Activated CD8-positive, alpha-beta memory T cell treated with anti-CD3 and anti-CD28 coated beads for 1 hour (primary cell): ENCODE measurements at places on chromosomes 4 and X.

- no peak for DNase-seq
Measured at GRCh38 chr4:185991770-185992169, 77.2 kb upstream of the TLR3 start.

GRCh38 chr4:73527196-73527595, 45.7 kb downstream of the AFM start:
- no peak for DNase-seq

DNA sequence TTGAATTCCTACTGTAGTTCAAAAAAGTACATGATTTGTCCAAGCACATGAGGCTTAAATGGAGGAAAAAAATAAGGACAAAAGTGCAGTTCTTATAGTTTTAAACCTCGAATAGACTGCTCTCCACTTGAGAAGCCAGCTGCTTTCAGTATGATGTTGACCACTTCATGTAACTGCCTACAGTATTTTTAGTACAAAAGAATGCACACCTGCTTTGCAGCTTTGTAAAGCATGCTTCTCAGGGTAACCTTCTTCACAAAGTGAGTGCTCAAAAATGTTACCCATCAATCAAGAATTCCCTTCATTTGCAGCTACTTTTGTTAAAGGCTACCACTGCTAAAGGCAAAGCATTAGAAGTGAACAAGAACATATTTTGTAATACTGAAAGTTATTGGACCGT, 83.4 kb upstream of the FAM47B start:
- no peak for DNase-seq

DNA sequence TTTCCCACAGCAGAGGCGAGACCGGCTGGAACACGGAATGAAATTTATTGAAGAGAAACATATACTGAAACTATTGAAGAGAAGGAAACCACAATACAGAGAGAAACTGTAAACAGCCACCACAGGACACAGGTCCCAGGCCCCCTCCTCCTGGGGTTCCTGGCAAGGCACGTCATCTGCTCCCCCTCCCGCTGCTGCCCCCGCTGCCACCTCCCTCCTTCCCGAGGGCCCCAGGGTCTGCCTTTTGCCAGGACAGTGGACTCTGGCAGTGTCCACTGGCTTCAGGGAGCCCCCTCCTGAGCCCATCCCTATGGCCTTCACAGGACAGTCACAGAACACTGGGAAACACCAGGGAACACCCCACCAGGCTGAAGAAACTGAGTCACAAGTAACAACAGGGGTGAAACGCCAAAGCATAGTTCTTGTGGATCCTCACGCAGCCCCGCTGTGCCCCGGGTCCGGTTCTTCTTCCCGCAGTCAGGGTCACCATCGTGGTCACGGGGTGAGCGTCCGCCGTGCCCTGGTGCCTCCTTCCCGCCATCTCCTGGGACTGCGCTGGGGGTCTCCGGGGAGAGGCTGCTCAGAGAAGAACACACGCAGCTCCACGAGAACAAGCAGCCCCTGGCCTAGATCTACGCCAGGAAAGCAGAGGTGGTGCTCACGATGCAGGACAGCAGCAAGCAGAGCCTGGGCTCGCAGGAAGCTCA, 5.4 kb downstream of the PNMA6E start:
- no peak for DNase-seq

- DNase-seq = no peak
Measured at GRCh38 chr4:182644683-182645050, 272.5 kb downstream of the DCTD start.

DNA sequence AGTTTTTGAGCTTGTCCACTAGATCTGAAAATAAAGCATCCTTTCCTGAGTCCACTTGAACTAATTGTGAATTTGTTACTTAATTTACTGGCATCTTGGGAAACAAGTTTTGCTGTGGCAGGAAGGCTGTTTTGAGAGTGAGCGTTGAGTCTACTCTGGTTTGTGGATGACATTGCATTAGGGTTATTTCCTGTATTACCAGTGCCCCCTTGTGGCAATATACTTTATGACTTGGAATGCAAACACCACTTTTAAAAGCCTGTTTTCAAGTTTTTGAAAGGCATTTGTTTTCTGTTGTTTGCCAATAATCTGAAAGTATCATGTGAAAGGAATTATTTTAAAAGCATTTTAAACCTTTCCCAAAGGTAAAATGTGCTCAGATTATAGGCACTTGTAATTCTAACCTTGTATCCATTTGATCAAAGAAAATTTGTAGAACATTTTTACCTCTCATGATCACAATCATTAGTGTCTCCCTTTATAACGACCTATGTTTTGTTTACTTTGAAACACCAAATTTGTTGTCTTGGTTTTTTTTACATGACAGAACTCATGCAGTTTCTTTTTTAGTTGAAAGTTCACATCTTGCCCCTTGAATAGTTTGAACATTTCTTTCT, 18.0 kb upstream of the CYP2U1 start:
- no peak for DNase-seq

- no peak for DNase-seq
Measured at GRCh38 chr4:178165251-178165950, 723.2 kb upstream of the AGA start.

DNA sequence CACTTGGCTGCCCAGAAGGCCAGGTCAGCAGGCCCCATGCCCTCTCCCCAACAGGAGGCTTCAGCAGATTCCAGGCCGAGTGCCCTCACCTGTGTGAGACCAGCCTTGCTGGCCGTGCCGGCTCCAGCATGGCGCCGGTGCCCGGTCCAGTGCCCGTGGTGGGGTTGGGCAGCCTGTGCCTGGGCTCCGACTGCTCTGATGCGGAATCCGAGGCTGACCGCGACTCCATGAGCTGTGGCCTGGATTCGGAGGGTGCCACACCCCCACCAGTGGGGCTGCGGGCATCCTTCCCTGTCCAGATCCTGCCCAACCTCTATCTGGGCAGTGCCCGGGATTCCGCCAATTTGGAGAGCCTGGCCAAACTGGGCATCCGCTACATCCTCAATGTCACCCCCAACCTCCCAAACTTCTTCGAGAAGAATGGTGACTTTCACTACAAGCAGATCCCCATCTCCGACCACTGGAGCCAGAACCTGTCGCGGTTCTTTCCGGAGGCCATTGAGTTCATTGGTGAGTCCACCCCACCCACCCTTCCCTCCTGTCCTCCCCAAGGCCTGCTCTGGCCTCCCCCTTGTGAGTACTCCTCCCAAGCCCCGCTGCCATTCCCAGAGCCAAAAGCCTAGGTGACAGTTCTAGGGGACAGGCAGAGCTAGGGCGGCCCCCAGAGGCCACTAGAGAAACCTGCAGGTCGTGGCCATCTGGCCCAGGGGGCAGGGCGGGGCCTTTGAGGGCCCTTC, 2.3 kb downstream of the DUSP9 start:
- DNase-seq = no peak
